ENCODE measurements at places on chromosomes 12 and 14.

GRCh38 chr12:111298582-111299436, 70.1 kb downstream of the PHETA1 start:
- peak; percentile 42 for DNase-seq

- peak; percentile 100 for DNase-seq
These were observed 19.3 kb upstream of the SERPINA6 start for GRCh38 chr14:94342334-94342934.

- no peak for DNase-seq
These were observed 1233.3 kb upstream of the SEL1L start for GRCh38 chr14:82766996-82767395.

GRCh38 chr14:34436118-34436905, 25.7 kb downstream of the SPTSSA start:
- DNase-seq: peak; percentile 39

GRCh38 chr14:76697246-76697905, 63.9 kb upstream of the VASH1 start:
- DNase-seq: no peak

All from fibroblast of upper back skin (primary cell).